ENCODE measurements at places on chromosomes 13 and 19. TPM values are rescaled to one million over a fixed set of nuclear protein-coding genes. Genes with fewer than 3 reads are reported as not detected.

Gene KLF2
- total RNA-seq, result 0.69 TPM

Gene ZNF253
- 6.1 TPM for total RNA-seq

- no peak for DNase-seq
Observed at GRCh38 chr13:113552079-113552478, 32.5 kb upstream of the TFDP1 start.

Gene CYP4F12
- not detected for total RNA-seq

Measured in activated naive CD4-positive, alpha-beta T cell treated with anti-CD3 and anti-CD28 coated beads for 36 hours (primary cell).